ENCODE measurements at places on chromosomes 1 and 21.

DNA sequence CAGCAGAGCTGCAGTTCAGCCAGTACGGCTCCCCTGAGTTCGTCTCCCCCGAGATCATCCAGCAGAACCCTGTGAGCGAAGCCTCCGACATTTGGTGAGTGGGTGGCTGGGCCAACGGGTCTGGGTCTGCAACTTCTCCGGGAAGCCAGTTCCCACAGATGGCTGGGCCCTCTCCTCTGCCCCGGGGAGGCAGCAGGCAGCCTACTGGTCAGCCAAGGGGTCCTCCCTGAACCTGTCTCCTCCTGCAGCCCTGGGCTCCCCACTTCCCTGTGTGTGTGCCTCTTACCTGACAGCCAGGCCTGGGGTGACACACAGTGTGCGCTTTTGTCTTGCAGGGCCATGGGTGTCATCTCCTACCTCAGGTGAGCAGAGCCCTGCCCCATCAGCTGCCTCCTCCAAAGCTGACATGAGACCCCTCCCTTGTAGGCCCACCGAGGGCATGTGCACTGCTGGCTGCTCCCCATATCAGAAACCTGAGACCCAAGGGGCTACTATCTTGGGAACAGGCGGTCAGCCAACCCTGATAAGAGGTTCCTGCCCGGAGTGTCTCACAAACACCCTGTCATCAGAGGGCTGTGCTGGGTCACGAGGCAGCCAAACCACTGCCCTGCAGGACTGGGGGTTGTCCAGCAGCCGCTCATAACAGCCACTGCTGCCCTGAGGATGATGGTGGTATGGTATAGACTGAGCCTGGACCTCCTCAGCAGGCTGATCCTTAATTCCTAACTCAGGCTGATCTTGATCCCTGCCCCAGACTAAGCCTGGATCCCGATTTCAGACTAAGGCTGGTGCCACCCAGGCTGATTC lies 37.6 kb downstream of the TRIM11 start:
- DNase-seq, result no peak

DNA sequence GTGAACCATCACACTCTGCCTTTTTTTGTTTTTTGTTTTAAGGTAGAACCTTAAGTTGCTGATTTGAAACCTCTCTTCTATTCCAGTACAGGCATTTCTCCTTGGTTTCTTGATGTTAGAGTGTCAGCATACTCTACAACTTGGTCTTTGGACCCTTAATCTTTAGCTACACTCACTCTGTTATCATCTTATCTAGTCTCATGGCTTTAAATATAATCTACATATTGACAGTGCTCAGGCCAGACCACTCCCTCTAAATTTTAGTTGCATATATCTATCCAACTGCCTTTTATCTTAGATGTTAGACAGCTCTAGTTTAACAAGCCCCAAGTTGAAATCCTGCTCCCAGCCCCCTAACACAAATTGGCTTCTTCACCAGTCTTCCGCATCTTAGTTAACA lies 22.1 kb downstream of the NME7 start:
- no peak for DNase-seq

DNA sequence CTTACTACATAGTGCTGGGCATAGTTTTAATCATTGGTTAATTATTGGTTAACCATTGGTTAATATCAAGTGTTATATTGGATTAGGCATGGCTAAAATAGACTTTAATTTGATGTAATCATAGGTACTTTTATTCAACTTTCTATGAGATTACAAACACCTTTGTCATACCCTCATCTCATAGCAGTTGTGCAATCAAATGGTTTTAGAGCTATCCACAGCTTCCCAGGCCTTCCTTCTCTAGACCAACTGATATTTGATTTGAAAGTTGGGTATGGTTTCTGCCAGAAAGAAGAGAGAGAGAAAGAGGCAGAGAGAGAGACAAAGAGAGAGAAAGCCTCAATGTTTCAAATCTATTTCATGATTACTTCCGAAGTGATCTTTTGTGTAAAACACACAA lies 9.6 kb upstream of the RGS1 start:
- no peak for DNase-seq

- no peak for DNase-seq
Measured at GRCh38 chr1:47621483-47621882, 183.6 kb downstream of the FOXD2 start.

GRCh38 chr21:32917362-32918135 lies 108.2 kb upstream of the OLIG2 start:
- no peak for DNase-seq

DNA sequence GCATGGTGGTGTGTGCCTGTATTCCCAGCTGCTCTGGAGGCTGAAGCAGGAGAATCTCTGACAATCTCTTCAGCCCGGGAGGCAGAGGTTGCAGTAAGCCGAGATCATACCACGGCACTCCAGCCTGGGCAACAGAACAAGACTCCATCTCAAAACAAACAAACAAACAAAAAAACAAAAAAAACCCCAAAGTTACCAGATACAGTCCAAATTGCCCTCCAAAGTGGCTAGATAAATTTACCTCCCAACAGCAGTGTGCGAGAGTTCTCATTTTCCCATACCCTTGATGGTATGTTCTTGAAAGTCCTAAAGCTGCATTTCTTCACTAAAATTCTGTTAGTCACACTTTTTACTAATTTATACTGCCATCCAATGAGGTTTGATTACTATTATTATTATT lies 3.0 kb upstream of the OTUD3 start:
- DNase-seq, result no peak

DNA sequence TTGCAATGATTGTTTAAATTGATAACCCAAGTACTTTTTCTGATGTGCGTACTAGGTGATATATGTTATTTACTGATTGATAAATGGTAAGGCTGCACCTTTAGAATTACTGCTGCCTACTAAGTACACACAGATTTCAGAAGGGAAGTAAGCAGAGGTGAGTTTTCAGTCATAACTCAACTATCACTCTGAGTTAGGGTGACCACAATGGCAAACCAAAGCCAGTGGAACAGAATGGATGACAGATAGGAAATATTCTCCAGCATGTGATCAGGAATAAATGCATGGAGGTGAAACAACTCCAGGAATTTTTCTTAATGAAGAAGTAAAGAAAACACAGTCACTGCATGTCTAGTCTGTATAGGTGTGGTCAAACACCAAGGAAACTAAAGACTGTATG lies 7.5 kb upstream of the KCNJ15 start:
- no peak for DNase-seq

GRCh38 chr1:35885961-35886558 lies 3.1 kb downstream of the AGO1 start:
- no peak for DNase-seq

DNA sequence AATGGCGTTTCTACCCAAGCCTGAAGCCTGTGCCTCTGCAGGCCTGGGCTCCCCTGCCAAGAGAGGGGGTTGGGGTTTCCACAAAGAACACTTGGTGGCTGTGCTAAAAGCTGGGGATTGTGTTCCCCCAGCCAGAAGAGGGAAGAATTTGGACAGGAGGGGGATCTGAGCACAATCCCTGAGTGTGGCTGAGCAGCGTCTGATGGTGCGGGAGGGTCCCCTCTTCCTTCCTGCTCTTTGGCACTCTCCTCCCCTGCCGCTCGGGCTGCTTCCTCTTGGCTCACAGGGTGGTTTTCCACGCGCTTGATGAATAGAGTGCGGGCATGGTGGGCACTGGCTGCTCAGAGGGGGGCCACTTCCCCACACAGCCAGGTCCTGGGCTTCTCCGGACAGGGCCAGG lies 3.7 kb downstream of the GPR37L1 start:
- no peak for DNase-seq

- no peak for DNase-seq
Measured at GRCh38 chr1:36822648-36823047, 211.7 kb downstream of the GRIK3 start.

DNA sequence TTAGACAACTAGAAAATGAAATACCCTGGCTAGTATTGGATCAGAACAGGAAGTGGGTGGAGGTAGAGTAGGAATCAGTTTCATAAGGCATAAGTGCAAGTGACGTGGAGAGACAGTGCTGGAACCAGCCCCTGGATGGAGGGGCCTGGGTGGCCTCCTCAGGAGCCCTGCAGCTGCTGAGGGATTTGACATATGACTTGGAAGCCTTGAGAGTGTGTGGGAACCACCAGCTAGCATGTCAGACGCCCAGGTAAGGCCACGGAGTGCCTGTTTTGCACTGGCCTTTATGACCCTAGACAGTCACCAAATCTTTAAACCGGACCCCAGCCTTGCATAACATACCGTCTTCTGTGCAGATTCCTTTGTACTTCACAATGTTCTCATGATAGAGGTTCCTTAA lies 94.4 kb downstream of the RAVER2 start:
- no peak for DNase-seq

- peak; percentile 30 for DNase-seq
Measured at GRCh38 chr1:160665330-160666078, 18.7 kb upstream of the SLAMF1 start.

DNA sequence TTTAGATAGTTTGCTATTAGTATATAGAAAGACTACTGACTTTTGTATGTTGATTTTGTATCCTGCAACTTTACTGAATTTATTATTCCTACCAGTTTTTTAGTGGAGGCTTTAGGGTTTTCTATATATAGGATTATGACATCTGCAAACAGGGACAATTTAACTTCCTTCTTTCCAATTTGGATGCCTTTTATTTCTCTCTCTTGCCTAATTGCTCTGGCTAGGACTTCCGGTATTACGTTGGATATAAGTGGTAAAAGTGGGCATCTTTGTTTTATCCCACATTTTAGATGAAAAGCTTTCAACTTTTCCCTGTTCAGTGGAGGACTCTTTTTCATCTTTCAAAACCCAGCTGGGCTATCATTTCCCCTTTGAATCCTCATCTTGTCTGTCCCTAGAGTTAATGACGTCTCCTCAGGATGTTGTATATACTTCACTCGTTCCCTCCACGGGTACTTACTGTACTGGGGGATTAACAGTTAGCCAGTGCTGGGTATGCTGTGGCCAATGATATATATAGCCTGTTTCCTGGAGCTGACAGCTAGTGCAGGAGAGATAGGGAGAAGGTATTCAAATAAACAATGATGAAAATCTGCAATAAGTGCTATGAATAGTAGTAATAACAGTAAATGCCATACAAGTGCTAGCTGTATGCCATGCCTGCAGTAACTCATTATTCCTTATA lies 9.8 kb downstream of the ACOT11 start:
- no peak for DNase-seq

DNA sequence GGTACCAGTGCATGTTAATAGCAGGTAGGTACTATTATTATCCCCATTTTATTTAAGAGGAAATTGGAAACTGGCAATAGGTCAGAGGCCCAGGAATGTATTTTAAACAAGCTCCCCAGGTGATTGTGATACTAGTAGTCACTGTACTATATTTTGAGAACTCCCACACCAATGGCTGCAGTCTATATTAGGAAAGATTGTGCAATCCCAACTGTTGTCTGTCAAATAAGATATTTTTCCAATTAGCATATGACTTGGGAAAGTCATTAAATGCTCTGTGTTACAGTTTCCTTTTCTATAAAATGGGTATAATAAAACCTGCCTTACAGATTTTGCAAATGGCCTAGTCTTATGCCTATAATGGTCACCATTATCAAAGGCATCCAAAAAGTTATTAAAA lies 94.2 kb upstream of the DMRTA2 start:
- no peak for DNase-seq

DNA sequence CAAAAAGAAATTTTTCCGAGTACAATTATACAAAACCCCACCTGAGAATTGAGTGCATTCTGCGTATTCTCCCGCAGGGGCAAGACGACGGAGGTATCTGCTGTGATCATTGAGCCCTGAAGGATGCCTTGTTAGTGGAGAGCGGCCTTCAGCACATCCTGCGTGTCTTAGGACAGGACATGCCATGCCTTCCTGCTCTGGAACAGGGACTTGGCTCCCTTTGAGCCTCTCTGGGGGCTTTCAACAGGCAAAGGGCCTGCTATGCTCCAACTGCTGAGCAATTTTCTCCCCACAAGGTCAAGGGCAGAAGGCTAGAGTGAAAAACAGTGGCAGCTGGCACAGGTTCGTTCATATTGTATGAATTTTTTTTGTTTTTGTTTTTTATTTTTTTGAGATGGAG lies 52.4 kb downstream of the TOR1AIP2 start:
- no peak for DNase-seq

Measured in CD4-positive, alpha-beta memory T cell (primary cell).